ENCODE measurements at places on chromosomes 7 and 10.

DNA sequence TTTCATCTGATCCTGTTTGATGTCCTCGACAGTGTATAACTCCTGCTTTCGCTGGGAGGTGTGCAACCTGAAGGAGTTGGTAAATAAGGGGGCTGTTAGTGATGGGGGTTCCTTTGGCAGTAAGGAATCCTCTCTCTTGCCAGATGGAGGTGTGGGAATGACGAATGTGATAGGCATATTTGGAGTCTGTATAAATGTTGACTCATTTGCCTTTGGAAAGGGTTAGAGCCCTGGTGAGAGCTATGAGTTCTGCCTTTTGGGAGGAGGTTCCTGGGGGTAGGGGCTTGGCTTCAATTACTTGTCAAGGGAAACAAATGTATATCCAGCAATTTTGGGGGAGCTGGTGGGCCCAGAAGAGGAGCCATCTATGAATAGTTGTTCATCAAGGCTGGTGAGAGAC lies 11.4 kb upstream of the CHST3 start:
- DNase-seq = no peak

GRCh38 chr10:23479798-23480473 lies 41.1 kb downstream of the OTUD1 start:
- DNase-seq = no peak

DNA sequence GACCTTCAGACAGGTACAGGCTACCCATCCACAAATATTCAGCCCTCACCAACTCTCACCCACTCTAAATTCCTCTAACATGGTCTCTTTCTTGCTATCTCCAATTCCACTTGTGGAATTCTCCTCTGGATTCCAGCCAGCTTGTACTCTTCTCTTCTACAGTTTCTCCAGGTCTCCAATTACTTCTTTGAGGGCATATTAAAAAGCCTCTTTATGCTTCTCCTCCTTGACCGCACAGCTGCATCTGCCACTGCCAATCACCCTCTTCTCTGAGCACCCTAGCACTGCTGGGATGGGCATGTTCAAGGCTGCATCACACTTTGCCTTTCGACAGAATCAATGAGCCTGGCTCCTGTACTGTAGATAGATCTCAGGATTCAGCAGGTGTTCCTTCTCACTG lies 101.5 kb upstream of the ANKRD1 start:
- no peak for DNase-seq

DNA sequence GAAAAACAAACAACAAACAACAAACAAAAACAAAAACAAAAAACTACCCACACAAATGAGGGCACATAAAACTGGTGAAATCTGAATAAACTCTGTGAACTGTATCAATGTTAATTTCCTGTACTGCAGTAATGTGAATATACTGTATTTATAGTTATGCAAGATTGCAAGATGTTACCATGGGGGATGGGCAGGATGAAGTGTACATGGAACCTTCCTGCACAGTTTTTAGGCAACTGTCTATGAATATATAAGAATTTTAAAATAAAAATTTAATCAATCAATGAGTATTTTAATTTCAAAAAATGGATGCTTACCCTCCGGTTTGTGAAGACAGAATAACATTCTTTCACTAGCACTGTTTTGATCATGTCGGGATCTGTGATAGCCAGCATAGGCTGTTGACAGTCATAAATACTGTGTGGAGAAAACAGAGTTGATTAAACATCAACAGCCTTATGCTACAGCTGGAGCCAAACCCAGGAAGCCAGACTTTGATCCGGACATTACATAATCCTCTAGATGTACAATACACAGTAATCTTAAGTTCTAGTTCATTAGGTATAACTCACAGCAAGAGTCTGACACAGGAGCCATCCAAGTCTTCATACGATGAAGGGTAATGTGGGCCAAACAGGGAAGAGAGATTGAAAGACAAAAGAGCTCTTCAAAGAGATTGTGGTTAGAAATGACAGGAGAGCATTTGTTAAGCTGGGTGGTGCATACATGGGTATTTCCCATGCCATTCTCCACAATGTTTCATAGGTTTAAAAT lies 14.8 kb downstream of the CYP3A7 start:
- no peak for DNase-seq

DNA sequence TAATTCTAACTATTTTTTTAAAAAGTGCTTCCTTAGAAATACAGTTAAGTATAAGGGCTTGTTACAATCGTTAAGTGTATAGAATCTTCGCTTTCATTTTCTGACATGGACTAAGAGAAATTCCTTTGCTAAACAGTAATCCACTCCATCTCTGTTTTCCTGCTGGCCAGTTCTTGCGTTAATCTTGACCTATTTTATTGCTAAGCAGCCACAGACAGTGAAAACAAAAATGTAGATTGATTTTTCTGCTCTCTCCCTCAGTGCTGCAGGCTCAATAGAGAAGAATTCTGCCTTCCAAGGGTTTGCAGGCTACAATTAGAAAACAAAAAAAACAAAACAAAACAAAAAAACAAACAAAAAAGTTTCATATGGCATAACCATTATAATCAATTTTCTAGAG lies 310.4 kb upstream of the ADARB2 start:
- no peak for DNase-seq

GRCh38 chr10:11846542-11846941 lies 23.4 kb downstream of the PROSER2 start:
- no peak for DNase-seq

GRCh38 chr7:14226126-14226525 lies 236.7 kb upstream of the ETV1 start:
- DNase-seq = no peak

DNA sequence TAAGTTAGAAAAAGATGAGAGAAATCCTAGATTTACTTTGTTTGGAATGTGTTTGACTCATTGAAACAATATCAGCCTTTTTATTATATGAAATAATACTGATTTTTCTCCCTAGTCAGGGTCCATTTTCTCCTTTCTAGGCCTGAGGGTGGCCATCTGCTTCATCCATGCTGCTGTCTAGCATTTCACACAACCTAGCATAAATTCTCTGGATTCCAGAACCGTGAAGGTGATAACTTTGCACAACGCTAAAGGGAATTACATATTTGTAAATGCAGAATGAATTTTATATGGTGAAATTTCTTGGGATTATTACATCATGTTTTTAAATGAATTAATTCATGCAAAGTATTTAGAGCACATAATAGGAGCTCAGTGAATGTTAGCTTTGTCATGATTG lies 505.1 kb downstream of the INHBA start:
- DNase-seq = no peak

DNA sequence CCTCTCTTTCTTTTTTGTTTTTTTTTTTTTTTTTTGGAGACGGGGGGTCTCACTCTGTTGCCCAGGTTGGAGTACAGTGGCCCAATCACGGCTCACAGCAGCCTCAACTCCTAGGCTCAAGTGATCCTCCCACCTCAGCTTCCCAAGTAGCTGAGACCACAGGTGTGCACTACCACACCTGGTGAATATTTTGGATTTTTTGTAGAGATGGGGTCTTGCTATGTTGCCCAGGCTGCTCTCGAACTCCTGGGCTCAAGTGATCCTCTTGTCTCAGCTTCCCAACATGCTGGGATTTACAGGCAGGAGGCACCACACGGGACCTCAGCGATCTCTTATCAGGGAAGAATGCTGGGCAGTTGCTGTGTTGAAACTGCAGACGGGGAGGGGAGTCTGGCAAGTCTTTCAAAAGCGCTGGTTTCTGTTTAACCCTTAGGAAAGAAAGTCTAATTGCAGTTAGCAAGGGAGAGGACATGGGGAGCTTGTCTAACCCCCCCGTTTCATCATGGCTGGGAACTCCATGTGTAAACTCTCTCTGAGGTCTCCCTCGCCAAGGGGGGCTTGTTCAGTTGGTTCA lies 39.6 kb upstream of the LMTK2 start:
- DNase-seq = no peak

DNA sequence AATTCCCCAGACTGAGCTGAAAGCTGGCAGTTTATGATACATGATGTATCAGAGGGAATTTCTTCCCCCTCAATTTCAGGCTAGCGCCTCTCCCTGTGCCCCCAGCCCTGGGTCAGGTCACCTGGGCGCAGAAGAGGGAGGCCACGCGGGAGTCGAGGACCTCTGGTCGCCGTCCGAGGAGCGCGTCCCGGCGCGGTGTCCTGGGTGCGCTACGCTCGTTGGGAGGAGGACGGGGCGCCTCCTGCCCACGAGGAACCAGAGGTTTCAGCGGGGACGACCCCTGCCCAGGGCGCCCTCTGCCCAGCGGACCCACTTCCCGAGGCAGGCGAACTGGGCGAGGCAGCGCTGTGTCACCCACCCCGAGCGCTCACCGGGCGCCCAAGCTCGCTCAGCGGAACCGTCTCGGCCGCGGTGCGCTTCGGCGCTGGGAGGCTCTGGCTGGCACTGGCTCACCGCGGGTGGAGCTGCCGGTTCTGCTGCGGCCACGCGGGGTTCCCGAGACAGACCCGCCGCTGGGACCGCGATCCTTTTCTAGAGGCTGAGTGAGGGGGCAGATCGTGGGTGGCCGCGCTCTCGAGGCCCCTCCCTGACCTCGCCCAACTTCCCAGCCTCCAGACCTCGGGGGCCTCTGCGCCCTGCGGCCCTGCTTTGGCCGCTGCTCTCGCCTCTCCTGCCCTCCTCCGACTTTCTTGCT lies at the start of gene FAM237B:
Gene FAM237B, minus strand, starts transcription at position 504 of the 694 bp plus-strand sequence. CDS start 1,556 bp downstream, outside the sequence.
- no peak for DNase-seq

DNA sequence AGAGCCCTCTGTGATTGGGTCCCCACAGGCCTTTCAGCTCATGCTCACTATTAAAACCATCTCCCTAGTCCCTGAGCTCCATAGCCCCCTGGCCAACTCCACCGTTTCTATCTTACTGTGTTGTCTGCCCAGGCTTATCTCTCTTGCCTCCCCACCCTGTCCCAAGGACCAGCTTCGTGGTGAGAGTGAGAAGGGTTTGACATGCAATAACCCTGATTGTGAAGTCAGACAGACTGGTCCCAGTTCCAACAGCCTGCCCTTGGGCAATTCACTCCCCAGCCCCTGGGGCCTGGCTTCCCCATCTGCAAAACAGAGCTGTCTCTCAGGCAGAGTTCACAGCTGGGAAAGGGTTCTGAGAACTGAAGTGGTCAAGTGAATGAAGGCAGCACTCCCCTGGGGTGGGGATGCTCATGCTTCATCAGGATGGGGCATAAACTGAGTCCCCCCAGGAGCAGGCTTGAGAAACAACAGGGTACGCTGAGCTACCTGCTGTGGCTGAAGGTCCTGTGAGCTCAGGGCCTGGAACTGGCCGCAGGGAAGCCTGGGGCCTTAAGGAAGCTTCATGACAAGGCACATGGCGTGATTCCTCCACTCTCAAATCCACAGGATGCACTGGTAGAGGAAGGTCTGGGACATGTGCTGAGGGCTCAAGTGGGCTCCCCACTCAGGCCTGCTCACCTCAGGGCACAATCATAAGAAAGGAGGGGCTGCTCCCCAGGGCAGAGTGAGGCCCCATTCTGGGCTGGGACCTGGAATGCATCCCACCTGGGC lies 1.8 kb upstream of the PPIF start:
- DNase-seq = no peak

DNA sequence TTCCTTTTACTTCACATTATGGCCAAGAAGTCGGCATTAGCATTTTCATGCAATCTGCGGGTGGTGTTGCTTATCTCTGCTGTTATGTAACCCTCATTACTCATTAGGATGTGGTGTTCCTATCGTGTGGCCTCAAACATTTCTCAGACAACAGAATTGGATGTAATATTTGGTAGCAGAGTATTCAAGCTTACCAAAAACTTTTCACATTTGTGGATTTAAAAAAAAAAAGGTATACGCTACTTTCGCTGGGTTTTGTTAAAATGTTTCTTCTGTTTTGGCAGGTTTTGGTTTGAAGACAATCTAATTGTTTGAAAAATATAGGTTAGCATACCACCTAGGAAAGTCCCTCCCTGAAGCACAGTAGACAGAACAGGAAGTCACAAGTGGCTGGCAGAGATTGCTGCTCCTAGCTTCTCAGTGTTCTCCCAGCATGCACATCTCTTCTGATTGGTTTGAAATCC lies 128.8 kb downstream of the GATA3 start:
- DNase-seq = no peak

GRCh38 chr10:4481192-4481591 lies 344.8 kb upstream of the AKR1E2 start:
- no peak for DNase-seq

- DNase-seq = no peak
Measured at GRCh38 chr10:104689547-104689946, 48.5 kb downstream of the SORCS3 start.
